GM20000 (cell line): ENCODE measurements at places on chromosomes 4 and X.

DNA sequence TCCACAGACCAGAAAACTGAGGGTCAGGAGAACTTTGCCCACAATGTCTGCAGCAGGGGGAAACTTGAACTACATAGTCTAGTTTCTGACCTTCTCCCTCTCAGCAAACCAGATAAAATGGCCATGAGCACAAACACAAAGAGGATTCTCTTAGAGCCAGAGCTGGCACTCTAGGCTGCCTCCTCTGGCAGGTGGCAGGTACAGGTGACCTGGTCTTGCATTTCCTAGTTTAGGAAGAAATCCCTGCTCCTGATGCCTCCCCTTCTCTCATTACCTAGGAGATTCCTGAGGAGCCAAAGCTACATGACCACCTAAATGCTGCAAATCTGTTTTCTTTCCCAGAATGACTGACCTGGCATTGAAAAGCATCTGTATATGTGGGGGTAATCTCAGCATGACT, 45.1 kb downstream of the ARHGEF9 start:
- DNase-seq, result no peak

DNA sequence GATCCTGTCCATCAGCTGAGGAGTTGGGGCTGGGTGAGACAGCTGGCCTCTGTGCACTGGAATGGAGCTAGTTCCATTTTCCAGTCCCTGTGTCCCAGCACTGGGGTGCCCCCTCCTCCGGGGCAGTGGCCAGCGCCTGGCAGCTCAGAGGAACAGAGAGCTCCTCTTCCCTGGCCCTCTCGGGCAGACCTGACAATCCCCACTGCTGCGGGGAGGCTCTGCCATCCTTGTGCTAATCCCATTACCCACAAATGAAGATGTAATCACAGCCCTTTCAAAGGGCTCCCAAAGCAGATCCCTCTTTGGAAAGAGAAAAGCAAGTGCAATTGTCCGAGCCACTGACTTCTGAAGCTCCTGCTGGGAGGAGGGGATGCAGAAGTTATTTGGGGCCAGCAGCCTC, 75.1 kb upstream of the MSX1 start:
- DNase-seq, result no peak

- DNase-seq, result no peak
Measured at GRCh38 chrX:74835566-74835965, 89.7 kb downstream of the NEXMIF start.

DNA sequence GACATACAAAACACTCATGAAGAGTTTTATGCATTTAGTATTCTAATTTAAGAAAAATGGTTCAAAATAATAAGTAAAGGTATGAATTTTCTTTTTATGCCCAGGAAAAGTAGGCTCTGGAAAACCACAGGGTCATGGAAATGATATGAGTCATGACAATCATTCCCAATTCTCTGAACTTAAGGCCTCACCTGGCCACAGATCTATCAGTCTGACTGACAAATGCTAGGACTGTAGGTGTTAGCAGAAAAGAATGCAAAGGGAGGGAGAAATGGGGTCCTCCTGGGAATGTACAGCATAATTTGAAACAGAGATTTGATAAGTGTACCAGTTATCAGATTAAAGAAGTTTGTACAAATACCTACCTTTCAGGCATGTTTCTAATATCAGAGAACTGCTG, 270.5 kb upstream of the ARSJ start:
- DNase-seq, result no peak

DNA sequence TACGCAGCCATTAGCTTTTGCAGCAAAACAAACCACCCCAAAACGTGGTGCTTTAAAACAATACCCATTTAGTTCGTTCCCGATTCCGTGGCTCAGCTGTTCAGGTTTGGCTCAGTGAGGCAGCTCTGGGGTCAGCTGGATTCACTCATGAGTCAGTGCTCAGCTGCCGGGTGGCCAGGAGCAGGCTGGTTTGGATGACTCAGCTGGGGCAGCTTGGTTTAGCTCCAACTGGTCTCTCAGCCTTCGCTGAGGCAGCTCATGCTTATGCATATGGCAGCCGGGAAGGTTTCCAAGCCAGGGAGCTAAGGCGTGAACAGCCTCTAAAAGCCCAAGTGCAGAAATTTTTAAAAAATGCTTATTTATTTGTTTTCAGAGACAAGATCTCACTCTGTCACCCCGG, 13.3 kb upstream of the CD99 start:
- no peak for DNase-seq

GRCh38 chr4:98967786-98968329, 27.7 kb upstream of the METAP1 start:
- DNase-seq, result no peak

DNA sequence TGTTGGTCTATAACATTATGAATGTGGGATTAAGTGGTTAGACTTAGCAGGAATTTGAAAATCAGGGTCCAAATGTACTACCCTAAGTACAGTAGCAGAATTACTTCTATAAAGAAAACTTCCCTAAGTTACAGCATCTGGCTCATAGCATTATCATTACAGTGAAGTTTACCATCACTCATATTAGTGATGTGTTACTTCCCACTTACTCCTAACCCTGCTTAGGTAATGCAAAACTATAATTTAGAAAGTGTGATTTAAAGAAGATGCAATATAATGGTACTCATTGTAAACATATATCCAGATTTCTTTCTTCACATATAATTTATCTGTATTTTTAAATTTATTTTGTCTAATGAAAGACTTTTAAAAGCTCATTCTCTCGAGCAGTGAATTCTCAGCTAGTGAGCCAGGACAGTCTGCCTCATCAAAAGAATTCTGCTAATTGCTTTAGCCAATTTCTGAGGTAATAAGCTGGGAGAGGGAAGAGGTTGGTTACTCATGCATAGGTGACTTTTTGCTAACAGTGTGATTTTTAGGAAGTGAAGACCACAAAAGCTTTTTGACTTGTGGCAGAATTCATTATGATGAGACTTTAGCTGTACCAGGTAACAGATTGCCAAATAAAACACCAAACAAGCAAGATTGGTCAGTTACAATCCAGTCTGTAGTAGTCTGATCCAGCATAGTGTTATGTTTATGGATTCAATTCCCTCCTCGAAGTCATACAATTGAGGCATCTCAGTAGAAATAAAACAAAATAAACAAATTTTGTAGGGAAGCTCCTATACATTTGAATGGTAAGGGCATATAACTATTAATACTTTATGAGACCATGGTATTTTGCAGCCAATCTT, 21.0 kb downstream of the PLS3 start:
- no peak for DNase-seq

GRCh38 chr4:73505567-73505966, 24.0 kb downstream of the AFM start:
- no peak for DNase-seq

DNA sequence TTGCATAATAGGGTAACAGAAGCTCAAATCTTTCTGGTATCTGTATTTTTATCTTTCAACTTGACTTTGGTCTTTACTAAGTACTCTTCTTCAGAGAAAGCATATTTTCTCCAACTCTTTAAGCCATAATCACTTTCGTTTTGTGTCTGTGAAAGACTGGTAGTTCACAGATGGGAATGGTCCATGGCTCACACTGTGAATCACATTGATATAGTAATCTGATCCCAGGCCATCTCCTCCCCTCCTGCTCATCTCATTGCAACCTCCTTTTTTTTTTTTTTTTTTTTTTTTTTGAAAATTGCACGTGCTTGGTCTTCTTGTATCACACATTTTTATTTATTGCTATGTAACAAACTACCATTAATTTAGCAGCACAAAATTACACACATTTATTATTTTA, 694.5 kb upstream of the SLIT2 start:
- DNase-seq, result no peak

- DNase-seq, result no peak
Measured at GRCh38 chrX:154802947-154803346, 2.3 kb downstream of the MPP1 start.

DNA sequence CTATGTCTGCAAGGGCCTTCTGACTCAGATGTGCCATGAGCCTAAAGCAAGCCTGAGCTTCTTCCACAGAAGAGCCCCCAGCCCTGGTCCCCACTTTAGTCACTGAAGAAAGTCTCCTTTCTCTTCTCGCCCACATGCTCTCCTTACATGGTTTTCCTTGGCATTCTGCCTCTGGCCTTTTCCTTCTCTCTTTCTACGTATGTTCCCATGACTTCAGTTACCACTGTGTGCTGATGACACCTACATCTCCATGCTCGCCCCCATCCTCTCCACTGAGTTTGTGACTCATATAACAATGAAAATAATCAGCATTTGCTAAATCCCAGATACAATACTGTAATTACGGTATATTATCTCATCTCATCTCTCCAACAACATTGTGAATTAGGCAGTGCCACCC, 149.3 kb downstream of the AMMECR1 start:
- DNase-seq, result no peak

DNA sequence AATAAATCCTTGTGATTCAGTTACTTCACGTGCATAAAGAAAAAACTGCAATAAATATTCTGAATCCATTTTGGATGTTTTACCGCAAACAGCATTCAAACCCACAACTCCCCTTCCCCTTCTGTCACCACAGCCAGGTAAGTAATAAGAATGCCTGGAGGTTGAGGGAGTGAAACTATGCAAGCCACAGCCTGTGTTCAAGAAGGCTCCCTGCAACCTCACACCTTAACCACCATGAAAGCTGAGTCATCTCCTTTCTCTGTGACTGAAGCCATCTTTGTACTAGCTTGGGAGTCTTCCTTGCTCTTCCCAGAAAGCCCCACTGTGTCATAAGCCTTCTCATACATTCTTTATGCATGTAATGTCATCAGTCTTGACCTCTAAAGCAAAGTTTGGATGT, 297.0 kb upstream of the PUDP start:
- peak; percentile 1 for DNase-seq

DNA sequence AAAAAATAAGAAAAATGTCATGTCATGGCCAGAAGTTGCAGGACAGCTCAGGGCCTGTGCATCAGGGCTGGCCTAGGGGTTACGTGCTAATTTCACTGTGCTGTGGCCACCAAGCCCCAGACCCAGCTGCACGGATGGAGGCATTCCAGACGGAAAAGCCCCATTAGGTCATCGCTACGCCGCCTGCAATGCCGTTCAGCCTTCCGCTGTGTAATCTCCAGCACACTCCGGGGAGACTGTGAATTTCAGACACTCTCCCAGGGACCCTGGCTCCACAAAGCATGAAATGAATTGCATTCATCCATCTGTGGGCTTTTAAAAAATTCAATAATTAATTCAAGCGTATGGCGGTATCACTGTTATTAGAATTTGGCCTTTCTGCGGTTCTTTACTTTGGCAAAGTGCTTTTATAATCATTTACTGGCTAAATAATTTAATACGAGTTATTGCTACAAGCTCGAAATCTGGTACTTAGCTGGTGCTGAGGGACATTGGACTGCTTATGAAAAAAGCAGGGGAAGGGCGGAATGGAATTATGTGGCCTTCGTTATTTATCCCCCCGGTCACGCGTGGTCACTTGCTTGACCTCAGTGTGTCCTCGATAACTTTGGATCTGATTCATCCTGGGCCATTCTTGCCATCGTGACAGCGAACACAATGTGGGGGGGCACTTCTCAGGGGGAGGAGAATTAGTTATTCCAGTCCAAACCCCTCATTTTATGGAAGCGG, 9.0 kb upstream of the NSG1 start:
- no peak for DNase-seq

DNA sequence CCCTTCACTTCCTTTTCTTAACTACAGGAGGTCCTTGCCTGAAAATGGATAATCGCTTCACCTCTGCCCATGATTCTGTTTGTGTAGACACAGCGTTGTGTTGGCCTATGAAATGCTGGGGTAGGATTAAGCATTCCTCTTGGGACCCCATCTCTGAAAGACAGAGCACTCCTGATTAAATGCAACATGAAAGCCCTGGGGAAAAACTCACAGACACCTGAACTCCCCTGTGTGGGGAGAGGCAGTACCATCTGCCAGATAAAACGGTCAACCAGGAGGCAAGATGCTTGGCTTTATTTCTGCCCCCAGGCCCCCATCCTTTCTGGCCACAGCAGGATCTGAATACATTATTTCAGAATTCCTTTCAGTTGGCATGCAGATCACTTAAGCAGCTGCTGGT, 1.9 kb downstream of the LGI2 start:
- no peak for DNase-seq

DNA sequence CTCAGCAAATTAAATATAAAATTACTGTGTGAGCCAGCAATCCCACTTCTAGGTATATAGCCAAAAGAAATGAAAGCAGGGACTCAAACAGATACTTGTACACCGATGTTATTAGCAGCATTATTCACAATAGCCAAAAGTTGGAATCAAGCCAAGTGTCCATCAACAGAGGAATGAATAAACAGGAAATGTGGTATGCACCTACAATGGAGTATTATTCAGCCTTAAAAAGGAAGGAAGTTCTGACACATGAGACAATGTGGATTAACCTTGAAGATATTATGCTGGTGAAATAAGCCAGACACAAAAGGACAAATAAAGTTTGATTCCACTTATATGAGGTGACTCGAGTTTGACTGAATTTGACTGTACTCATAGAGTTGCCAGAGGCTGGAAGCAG, 108.3 kb upstream of the DUSP21 start:
- DNase-seq, result no peak

DNA sequence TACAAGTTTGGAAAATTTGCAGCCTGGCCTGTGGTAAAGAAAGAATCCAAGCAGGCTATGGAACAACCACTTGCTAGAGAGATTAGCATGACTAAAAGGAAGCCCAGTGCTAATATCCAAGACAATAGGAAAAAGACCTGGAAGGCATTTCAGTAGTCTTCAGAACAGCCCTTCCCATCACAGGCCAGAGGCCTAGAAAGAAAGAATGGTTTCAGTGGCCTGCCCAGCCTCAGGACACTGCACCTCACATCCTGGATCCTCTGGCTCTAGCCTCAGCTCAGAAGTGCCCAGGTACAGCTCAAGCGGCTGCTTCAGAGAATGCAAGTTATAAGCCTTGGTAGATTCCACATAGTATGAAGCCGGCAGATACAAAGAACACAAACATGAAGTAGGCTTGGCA, 449.8 kb upstream of the AR start:
- DNase-seq, result no peak

- no peak for DNase-seq
Measured at GRCh38 chrX:148185631-148186030, 204.5 kb downstream of the FMR1NB start.

GRCh38 chr4:78543424-78544125, 8.0 kb upstream of the ANXA3 start:
- DNase-seq, result no peak

DNA sequence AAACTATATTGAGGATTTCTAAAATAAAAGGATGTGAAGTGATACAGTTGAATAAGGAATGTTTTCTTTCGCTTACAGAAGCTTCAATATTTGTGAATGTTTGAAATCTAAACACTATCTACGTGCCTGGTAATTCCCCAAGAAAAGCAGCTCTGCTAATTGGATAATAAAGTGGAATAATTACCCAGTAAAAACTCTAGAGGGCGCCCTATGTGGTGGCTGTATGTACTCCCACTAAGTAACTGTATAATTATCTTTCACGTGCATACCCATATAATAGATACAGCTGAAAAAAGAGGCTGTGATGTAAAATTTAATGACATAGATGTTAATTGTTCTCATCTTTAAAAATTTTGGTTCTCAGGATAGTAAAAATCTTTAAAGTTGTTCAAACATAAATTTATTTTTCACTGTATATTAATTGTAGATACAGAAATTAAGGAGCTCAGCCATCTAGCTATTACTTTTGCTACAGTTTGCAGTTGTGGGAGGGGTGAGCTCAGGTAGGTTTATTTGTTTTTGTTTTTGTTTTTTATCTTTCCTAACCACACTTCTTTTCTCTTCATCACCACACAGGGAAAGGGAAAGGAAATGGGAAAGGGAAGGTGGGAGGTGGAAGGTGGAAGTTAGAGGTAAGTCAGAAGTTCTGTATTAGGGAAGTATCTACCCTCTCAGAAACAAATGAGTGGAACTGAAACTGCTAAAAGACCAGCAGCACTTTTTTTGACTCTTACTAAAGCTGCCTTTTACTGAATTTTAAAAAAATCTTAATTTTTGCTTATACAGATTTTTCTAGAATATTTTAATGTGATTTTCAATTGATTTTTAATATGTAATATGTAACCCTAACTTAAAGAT, 151.7 kb upstream of the RPS6KA6 start:
- DNase-seq, result peak; percentile 2
